ENCODE measurements at places on chromosomes 11 and 22. TPM values are rescaled to one million over a fixed set of nuclear protein-coding genes. Genes with fewer than 3 reads are reported as not detected.

GRCh38 chr11:5522308-5522707, 5.8 kb upstream of the UBQLNL start:
- H3K27ac ChIP-seq = no peak overlapping the region
- no peak overlapping the region for H3K4me3 ChIP-seq
- peaks cover 14% of the 10 kb centered on the region for H3K4me1 ChIP-seq
- no peaks in the 10 kb centered on the region for H3K36me3 ChIP-seq
- H3K27me3 ChIP-seq = peaks cover 39% of the 10 kb centered on the region

- H3K4me1 ChIP-seq = peaks cover 11% of the 10 kb centered on the region
- H3K36me3 ChIP-seq = peaks cover 11% of the 10 kb centered on the region
- no peak overlapping the region for H3K27ac ChIP-seq
- no peaks in the 10 kb centered on the region for H3K27me3 ChIP-seq
- no peak overlapping the region for H3K4me3 ChIP-seq
These were observed 38.4 kb downstream of the USP47 start for GRCh38 chr11:11880179-11880578.

GRCh38 chr11:31802609-31802989, 8.5 kb downstream of the PAX6 start:
- DNase-seq = peak; percentile 60
- H3K36me3 ChIP-seq = no peaks in the 10 kb centered on the region
- no peak overlapping the region for H3K27ac ChIP-seq
- peaks cover 100% of the 10 kb centered on the region for H3K27me3 ChIP-seq
- no peak overlapping the region for H3K4me3 ChIP-seq

GRCh38 chr11:75249704-75250103, 9.1 kb downstream of the TPBGL start:
- peaks cover 3% of the 10 kb centered on the region for H3K36me3 ChIP-seq
- peaks cover 67% of the 10 kb centered on the region for H3K27me3 ChIP-seq
- H3K4me1 ChIP-seq = no peaks in the 10 kb centered on the region
- H3K27ac ChIP-seq = no peak overlapping the region
- no peak overlapping the region for H3K4me3 ChIP-seq

The TSSK2 gene
- total RNA-seq = not detected

The CCDC116 gene
- 0.27 TPM for total RNA-seq

DNA sequence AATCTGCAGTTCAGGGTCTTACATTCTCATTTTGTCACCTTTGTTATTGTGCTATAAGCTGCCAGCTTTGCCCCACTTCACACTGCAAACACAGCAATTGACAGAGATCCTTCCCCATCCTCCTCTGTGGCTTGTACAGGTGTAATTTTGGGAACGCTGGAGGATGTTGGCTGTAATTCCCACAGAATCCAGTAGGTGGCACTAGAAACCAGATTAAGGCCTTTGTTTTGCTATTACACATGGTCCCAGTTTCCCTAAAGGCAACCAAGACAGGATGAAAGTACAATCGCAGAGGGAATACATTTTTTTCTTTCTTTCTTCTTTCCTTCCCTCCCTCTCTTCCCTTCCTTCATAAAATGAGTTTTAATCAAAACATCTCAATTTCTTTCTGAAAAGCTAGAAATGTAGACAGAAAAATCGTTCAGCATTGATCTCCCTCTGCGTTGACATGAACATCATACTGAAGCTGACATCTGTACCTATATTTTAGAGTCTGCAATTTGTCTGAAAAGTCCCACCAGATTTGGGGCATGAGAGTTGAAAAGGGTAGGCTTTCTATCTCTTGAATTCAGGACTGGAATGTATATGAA, 21.3 kb upstream of the NELL1 start:
- H3K27me3 ChIP-seq = no peaks in the 10 kb centered on the region
- no peak overlapping the region for H3K27ac ChIP-seq
- H3K4me3 ChIP-seq = no peak overlapping the region
- H3K36me3 ChIP-seq = no peaks in the 10 kb centered on the region
- peak; percentile 53 for DNase-seq
- peaks cover 5% of the 10 kb centered on the region for H3K4me1 ChIP-seq

The JAML gene
- 0.37 TPM for total RNA-seq

DNA sequence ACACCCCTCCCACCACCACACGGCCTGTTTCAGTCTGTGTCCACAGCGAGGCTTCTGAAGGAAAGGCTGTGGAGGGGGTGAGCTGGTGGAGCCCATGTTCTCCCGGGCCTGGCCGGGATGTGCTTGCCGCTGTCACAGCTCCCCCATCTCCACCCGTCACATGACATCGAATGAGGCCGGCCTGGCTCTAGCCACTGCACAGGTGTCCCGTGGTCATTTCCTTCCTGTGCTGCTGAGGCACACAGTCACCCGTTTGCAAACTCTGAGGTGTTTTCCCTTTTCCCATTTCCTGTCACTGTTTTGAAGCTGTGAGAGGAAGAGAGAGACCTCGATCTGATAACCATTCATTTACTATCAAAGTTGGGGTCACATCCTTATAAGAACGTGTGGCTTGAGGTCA, 55.7 kb upstream of the CLDN5 start:
- DNase-seq = no peak
- H3K27me3 ChIP-seq = no peaks in the 10 kb centered on the region
- H3K4me1 ChIP-seq = peaks cover 10% of the 10 kb centered on the region
- no peak overlapping the region for H3K4me3 ChIP-seq
- H3K27ac ChIP-seq = no peak overlapping the region

DNA sequence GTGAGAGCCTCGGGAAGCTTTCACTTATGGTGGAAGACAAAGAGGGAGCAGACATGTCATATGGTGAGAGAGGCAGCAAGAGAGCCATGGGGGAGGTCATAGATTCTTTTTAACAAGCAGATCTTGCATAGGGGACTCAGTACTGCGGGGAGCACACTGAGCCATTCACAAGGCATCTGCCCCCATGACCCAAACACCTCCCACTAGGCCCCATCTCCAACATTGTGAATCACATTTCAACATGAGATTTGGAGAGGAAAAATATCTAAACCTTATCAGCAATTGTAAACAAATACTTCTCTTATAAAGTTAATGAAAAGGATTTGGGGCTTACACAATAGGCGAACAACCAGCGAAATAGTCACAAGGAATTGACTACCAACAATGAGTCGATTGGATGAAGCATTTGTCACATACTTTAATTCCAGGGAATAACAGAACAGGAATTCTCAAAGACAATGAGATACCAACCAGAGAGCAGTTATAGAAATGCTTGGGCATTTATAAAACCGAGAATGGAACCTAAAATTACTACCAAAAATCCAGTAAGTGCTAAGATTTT, 7.3 kb downstream of the DDI1 start:
- no peaks in the 10 kb centered on the region for H3K4me1 ChIP-seq
- H3K4me3 ChIP-seq = no peak overlapping the region
- DNase-seq = no peak
- H3K36me3 ChIP-seq = no peaks in the 10 kb centered on the region
- no peak overlapping the region for H3K27ac ChIP-seq
- H3K27me3 ChIP-seq = no peaks in the 10 kb centered on the region

DNA sequence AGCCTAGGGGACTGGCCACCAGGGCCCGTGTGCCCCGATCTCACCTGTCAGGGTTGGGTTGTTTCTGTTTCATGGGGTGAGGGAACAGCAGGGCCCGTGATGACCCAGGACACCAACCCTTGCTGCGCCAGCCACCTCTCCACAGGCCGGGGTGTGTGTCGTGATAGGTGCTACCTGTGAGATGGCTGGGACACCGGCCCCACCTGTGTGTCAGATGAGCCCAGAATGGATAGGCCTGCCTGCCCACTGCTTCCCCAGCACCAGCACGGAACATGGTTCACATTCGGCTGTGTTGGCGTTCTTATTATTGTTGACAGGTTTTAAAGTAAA, 7.1 kb downstream of the CLDN5 start:
- peaks cover 4% of the 10 kb centered on the region for H3K27me3 ChIP-seq
- peaks cover 33% of the 10 kb centered on the region for H3K36me3 ChIP-seq
- no peak overlapping the region for H3K27ac ChIP-seq

- H3K4me3 ChIP-seq = no peak overlapping the region
- H3K27me3 ChIP-seq = no peaks in the 10 kb centered on the region
- H3K4me1 ChIP-seq = peaks cover 38% of the 10 kb centered on the region
- DNase-seq = no peak
These were observed 14.5 kb upstream of the AMOTL1 start for GRCh38 chr11:94753630-94754029.

The GRAP2 gene
- 0.64 TPM for total RNA-seq

DNA sequence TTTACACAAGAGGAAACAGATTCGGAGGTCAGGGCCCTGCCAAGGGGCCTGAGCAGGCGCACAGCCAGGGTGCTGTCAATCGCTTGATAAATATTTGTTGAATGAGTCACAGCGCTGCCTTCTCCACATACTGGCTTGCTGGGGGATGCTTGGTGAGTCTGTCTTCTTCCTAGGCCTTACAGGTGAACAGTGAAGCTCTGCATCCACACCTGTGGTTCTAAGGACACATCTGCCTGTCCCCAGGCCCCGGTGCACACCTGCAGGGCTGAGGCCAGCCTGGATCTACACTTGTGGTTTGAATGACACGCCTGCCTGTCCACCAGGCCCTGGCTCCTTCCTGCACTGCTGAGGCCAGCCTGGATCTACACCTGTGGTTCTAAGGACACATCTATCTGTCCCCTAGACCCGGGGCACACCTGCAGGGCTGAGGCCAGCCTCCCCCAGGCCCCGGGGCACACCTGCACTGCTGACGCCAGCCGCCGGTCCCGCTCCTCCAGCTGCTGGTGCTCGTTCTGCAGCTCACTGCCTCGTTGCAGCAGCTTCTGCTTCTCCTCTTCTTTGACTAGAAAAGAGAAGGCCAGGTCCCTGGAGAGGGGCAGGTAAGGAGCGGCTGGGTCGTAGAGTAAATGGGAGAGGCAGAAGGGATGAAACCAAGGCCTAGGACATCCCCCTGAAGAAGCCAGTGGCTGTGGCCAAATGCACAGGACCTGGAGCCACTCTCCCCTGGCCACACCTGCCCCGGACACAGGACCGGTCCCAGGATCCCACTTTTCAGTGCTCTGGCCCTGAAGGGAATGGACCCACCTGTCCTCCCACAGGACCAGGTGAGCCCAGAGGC, 124.6 kb downstream of the PHF21B start:
- H3K27me3 ChIP-seq = no peaks in the 10 kb centered on the region
- DNase-seq = no peak
- peaks cover 36% of the 10 kb centered on the region for H3K36me3 ChIP-seq
- H3K4me1 ChIP-seq = peaks cover 12% of the 10 kb centered on the region

DNA sequence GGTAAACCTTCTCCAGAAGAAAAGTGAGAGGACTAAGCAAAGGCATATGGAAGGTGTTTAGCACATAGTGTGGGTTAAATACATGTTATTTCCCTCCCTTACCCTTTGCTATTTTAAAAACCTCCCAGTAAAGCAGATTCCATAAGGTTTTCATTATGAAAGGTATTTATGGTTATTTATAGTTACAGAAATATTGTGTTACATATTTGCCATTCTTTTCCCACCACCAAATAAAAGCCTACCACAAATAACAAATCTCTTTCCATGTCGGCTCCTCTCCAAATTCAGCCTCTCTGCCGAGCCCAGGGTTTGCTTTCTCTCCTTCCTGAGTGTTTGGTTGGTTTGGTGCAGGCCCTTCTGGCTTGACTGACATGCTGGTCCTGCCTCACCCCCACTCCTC, 64.4 kb downstream of the INSC start:
- DNase-seq = no peak
- no peaks in the 10 kb centered on the region for H3K27me3 ChIP-seq
- no peak overlapping the region for H3K4me3 ChIP-seq
- no peak overlapping the region for H3K27ac ChIP-seq
- peaks cover 15% of the 10 kb centered on the region for H3K4me1 ChIP-seq

- H3K36me3 ChIP-seq = peaks cover 7% of the 10 kb centered on the region
- DNase-seq = no peak
- H3K4me1 ChIP-seq = no peaks in the 10 kb centered on the region
- no peak overlapping the region for H3K4me3 ChIP-seq
- H3K27me3 ChIP-seq = no peaks in the 10 kb centered on the region
These were observed 75.3 kb downstream of the MED15 start for GRCh38 chr22:20582520-20583361.

- DNase-seq = no peak
- H3K36me3 ChIP-seq = peaks cover 11% of the 10 kb centered on the region
- H3K27me3 ChIP-seq = peaks cover 15% of the 10 kb centered on the region
- no peak overlapping the region for H3K4me3 ChIP-seq
- H3K27ac ChIP-seq = no peak overlapping the region
These were observed 50.2 kb downstream of the IGF2 start for GRCh38 chr11:2088746-2089535.

- no peak overlapping the region for H3K4me3 ChIP-seq
- H3K36me3 ChIP-seq = peaks cover 5% of the 10 kb centered on the region
- H3K27me3 ChIP-seq = no peaks in the 10 kb centered on the region
These were observed 874 bp downstream of the APOL1 start for GRCh38 chr22:36253523-36254490.

DNA sequence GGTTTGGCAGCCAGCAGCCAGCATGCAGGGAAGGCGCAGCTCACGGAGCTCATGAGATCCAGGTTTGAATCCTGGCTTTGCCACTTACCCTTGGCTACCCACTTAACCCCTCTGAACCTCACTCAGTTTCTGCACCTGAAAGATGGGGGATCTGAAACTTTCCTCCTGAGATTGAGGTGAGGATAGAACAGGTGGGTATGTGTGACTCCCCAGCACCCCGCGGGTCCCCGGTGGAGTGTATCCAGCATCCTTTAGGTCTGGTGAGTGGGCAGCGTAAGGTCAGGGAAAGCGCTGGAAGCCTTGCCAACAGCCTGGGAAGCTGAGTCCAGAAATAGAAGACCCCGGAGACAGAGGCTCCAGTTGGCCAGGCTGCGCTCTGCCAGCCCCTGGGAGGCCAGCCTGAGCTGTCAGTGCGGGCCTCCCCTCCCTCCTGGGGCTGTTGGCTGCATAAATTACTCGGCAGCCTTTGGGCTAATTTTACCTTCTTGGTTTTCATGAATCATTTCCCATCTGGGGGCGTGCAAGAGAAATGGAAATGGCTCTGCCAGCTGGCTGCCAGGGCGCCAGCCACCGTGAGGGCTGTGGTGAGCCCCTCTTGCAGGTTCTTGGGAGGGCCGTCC, 17.6 kb downstream of the PRDM11 start:
- H3K27me3 ChIP-seq = no peaks in the 10 kb centered on the region
- no peaks in the 10 kb centered on the region for H3K36me3 ChIP-seq
- DNase-seq = no peak

The SYT13 gene
- 15.1 TPM for total RNA-seq

The SF3B2 gene
- total RNA-seq = 295 TPM

DNA sequence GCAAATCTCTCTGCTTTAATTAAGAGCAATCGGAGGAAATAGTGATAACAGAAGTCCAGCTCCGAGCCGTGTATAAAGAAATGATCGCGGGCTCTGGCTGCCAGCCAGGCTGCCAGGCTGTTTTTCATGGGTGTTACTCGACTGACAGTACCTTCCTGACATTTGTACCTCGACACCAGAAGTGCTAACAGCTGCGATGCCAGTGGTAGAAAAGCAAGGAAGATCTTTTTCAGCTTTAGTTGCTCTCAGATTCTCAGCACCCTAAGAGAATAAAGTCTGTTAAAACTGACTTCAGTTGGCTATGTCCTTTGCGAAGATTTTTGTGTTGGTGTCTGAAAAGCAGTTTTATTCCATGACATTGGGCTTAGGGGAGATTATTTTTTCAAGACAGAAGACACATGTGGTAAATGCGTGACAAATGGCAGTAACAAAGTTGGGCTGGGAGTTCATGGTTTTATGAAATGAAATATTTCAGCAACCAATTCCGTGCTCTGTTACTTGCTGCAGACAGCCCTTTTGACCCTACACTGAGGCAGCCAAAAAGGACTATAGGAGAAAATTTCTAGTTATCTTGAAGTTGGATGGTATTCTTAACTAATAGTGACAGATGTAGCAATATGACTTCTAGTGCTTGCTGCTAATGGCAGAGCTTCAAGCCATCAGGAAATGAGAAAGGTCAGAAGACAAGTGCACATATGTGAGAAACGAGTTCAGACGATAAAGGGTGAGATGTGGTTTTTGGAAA, 296.2 kb downstream of the CNTN5 start:
- H3K27ac ChIP-seq = no peak overlapping the region
- H3K4me1 ChIP-seq = no peaks in the 10 kb centered on the region
- no peaks in the 10 kb centered on the region for H3K27me3 ChIP-seq
- no peaks in the 10 kb centered on the region for H3K36me3 ChIP-seq
- no peak for DNase-seq

All from WTC11 (cell line).